ENCODE measurements at places on chromosomes 12 and 14.
A peak's percentile ranks its signal among the peaks of the same experiment; 100 is the strongest.

- DNase-seq = no peak
These were observed 54.9 kb downstream of the SMUG1 start for GRCh38 chr12:54133772-54134375.

- DNase-seq = no peak
These were observed 2.6 kb downstream of the FBRSL1 start for GRCh38 chr12:132492522-132492921.

DNA sequence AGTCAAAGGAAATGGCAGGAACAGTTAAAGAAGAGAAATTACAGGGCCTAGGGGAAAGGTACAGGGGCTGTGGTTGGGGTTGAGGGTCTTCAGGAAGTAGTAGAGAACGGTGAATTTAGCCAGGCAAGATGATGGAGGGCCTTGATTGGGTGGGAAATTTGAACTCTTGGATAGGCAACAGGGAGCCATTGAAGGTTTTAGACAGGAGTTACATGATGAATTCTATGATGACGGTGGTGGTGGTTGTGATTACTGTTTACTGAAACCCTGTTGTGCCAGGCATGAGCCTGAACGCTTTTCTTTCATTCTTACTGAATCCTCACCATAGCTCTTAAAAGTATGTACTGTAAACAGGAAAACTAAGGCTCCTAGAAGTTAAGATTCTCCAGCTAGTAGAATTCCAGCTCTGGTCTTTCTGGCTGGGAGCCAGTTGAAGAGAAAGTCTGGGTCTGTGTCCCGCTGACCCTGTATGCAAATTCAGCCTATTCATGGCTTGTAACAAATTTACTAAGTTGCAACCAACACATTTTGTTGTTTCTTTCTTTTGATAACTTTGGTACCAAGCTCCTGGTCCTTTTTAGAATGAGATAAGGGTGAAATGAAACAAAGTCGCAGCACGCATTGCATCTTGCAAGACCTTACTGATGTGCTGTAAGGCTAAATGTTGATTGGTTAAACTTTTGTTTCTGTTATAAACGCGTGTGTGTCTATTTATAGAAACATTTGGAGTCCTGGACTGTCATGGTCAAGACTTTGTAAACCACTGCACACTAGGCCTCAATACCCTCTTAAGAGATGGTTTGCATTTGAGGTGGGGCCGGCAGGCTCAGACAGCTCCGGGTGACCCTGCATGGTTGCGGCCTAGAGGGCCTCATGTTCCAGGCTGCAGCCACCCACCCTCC, 6.0 kb downstream of the ORAI1 start:
- no peak for DNase-seq

GRCh38 chr12:122979908-122980182, 636 bp upstream of the ARL6IP4 start:
- no peak for DNase-seq

- no peak for DNase-seq
These were observed 111.7 kb upstream of the MIS18BP1 start for GRCh38 chr14:45364565-45365156.

- no peak for DNase-seq
These were observed 35.1 kb upstream of the RPL10L start for GRCh38 chr14:46686652-46687051.

DNA sequence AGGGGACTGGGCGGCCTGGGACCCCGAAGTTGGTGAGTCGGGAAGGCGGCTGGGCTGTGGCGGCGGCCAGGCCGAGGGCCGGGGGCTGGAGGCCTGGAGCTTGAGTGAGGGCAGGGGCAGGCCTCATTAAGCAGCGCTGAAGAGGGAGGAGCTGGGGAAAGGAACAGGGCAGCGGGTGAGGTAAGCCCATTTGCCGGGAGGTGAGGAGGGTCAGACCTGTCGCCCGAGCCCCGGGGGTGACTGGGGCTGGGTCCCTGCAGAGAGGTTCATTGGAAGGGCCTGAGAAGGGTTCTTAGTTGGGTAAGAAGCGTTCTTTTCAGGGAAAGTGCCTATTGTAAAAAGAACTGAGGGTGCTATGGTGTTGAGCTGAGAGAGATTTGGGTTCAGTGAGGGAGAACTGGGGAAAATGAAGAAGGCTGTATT, 441 bp downstream of the RAB5B start:
- DNase-seq = peak; percentile 26

GRCh38 chr14:59582161-59582560, 5.5 kb upstream of the CCDC175 start:
- no peak for DNase-seq

GRCh38 chr12:71772735-71773134, 18.1 kb downstream of the RAB21 start:
- DNase-seq = no peak

- no peak for DNase-seq
These were observed 111.6 kb downstream of the RBM19 start for GRCh38 chr12:113854385-113855142.

- DNase-seq = no peak
These were observed 293.2 kb downstream of the TMEM132D start for GRCh38 chr12:129610601-129611120.

- DNase-seq = no peak
These were observed 183.3 kb upstream of the KRR1 start for GRCh38 chr12:75694534-75695268.

- no peak for DNase-seq
These were observed 248.5 kb downstream of the DUSP6 start for GRCh38 chr12:89103831-89104230.

GRCh38 chr12:68785358-68785757, 22.6 kb upstream of the MDM2 start:
- no peak for DNase-seq

DNA sequence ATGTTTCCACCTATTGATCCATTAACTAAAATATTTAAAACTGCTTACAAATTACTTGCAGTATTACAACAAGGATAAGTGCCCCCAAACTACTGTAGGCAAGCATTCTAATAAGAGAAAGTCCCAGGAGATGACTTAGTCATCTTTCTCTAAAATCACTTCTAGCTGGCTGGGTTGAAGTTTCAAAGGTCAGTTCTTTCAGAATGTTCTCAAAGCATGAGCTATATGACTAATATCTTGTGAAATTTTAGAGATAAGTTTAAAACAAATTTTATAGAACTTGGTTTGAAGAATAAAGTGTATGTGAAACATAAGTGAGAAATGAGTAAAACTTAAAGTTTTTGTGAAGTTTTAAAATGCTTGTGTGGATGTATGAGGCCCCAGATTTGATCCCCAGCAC, 24.3 kb upstream of the OR6J1 start:
- no peak for DNase-seq

GRCh38 chr12:107539196-107539939, 146.2 kb upstream of the PWP1 start:
- no peak for DNase-seq

- DNase-seq = no peak
These were observed 421.9 kb downstream of the LRFN5 start for GRCh38 chr14:42028607-42029006.

DNA sequence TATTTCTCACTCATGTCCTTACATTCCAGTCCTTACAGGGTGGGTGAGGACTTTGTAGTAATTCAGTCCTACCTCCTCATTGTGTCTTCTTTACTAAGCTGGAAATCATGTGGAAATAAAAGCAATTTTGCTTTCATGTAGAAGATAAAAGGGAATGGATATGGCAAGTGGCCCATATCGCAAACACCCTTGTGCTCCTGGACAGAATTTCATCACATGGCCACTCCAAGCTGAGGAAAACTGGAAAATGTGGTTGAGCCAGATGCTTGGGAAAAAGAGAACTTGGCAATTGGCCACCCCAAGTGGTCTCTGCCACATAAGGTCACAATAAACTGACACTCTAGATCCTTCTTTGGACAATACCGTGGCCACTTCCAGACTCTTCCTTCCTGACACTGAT, 64.2 kb upstream of the IFNG-AS1 start:
- DNase-seq = no peak

- DNase-seq = no peak
These were observed 10.7 kb downstream of the CEP170B start for GRCh38 chr14:104875811-104876210.

DNA sequence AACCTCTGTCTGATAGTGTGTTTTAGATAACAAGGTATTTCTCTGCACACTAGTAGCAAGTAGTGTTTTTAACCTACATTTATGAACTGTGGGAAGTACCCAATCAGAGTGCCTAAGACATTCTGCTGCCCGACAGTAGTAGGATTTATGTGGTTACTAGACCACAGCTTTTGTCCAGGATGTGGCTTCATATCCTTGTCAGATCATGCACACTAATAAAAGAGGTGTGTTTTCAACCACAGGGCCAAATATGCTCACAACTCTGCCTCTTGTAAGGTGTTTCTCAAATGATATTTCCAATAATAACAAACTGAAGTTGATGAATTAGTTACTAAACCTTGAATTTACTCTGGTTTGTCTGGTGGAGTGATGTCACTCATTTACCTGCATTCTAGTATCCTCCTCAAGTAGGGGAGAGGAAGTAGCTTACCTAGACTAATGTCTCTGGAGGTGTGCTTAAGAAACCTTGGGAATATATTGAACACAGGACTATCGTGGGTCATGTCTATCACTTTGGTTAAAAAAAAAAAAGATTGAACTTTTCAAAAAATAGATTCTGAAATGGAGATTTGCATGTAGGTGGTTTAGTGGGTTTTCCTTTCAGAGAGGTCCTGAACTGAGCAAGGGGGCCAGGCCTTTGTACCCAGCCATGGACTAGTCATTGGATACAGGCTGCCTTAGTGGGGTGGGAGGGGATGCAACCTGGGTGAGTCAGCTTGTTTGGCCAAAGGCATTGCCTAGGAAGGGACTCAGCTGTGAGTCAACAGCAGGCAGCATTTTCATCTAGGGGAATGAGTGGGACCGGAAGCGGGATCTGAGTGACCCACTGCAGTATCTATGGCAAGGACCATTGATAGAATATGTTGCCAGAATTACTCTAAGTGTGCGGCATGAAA, 14.1 kb downstream of the FBXW8 start:
- peak; percentile 83 for DNase-seq

GRCh38 chr14:81132468-81132867, 88.3 kb downstream of the GTF2A1 start:
- no peak for DNase-seq

GRCh38 chr14:69088586-69088985, 64.3 kb downstream of the DCAF5 start:
- no peak for DNase-seq

DNA sequence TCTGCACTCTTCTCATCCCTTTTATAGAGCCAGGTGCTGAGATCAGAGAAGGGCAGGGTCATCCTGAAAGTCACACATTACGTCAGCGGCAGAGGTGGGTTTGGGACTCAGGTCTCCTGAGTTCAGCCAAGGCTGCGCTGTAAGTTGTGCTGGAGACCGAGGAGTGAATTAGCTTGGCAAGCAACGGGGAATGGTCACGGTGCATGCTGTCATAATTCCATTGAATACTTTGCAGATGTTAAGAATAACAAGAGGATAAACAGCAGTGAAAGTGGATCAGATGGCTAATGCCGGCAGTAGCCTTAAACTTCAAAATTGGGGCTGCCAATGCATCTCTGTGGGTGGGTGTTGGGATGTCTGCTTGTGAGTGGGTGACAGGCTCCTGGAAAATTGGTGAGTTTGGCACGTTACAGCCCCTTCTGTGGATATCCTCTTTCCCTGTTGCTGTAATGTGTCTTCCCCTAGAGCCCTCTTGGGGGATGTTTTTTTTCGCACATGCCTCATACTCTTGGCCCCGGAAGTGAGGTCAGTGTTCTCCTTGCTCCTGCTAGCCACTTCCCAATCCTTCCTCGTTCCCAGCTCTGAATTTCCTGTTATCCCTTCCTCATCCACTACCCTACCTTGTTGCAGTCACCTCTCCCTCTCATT, 287.1 kb upstream of the SRRM4 start:
- no peak for DNase-seq

GRCh38 chr14:76268047-76268431, 107.9 kb upstream of the ESRRB start:
- no peak for DNase-seq

GRCh38 chr12:94012071-94012470, 136.3 kb upstream of the PLXNC1 start:
- DNase-seq = no peak

DNA sequence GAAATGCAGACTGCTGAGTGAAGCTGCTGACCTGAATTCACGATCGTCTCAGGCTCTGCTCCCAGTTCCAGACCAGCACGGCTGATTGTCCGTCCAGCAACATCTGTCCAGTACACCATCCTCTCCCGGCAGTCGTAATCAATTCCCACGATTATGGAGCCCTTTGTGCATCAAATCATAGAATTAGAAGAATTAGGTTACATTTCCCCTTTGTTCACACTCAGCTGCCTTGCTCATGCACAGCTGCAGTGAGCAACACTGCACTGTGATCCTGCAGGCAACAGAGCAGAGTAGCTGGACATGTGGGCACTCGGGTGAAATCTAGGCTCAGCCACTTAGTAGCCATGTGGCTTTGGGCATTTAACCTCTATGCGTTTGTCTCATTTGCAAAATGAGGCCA, 22.2 kb downstream of the RTRAF start:
- no peak for DNase-seq

DNA sequence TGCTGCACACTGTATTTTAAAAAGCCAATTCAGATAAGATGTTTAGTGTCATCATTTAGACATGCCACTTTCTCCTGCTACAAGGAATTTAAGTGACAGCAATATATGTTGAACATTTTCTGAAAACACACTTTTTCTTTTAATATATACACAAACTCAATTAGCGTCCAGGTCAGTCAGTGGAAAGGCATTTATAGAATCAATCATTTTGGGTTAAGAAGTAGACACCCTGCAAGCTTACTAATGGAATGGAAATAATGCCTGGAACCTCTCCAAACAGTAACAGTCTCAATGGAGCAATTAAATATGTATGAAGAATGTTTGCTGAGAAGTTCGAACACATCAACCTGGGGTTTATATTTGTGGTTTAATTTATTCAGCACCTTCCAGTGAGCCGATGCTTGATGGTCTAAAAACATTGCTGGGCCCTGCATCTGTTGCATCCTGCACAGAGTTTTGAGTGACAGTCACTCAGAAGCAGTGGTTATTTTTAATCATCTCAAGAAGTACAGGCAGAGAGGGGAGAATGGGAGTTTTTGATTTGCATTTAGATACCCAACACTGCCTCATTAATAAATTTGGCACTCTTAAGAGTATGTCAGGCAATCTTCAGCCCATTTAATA, 410.7 kb downstream of the TMEM117 start:
- no peak for DNase-seq

DNA sequence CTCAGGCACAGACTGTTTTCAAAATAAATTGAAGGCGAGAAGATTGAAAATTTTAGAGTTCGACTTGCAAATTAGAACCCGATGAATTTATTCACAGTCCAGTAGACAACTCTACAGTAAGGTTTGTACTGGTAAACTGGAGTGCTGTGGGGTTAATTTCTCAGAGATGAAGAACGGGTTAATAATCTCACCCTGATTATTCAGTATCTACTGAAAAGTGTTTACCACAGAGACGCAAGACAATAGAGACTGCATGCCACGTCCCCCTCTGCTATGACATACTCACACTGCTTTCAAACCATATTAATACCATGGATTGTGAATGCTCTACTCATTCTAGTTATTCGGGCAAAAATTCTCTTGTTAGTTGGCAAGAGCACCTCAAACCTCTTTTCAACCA, 36.1 kb downstream of the CFL2 start:
- DNase-seq = no peak

- DNase-seq = no peak
These were observed 148.4 kb upstream of the SYT10 start for GRCh38 chr12:33587784-33588712.
